ENCODE measurements at places on chromosomes 4 and X. TPM values are rescaled to one million over a fixed set of nuclear protein-coding genes. Genes with fewer than 3 reads are reported as not detected.

The ASB5 gene
- not detected for total RNA-seq

DNA sequence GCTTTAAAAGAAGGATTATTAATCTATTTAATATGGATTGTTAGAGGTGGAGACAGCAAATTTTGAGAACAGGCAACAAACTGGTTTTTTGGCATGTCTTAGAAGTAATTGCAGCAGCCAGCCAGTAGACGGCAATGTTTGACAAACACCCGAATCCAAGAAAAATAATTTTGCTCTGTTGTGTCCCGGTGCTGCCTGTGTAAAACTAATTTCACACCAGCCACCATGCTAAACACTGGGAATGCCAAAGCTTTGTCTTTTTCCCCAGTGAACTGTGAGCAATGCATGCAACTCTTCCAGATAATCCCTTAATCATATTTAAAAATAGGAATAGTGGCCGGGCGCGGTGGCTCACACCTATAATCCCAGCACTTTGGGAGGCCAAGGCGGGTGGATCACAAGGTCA lies 25.9 kb downstream of the SMIM31 start:
- DNase-seq, result peak; percentile 56

DNA sequence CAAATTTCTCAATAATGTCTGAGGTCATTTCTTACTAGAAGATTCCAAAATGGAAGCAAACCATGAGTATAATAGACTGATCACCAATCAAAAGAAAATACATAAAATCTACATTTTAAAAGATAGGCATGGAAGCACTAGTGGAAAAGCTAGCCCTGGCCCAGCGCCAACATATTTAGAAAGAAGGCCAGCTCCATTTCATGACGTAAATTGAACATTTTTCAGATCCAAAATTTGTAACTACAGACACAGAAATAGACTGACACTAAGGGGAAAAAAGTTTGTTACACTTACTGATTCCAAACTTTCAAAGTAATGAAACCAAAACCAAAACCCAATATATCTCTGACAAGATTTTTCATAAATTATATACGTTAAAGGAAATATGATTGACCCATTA lies 117.7 kb downstream of the ADAMTS3 start:
- DNase-seq, result no peak

GRCh38 chr4:38144031-38144430 lies 183.8 kb downstream of the PTTG2 start:
- no peak for DNase-seq

DNA sequence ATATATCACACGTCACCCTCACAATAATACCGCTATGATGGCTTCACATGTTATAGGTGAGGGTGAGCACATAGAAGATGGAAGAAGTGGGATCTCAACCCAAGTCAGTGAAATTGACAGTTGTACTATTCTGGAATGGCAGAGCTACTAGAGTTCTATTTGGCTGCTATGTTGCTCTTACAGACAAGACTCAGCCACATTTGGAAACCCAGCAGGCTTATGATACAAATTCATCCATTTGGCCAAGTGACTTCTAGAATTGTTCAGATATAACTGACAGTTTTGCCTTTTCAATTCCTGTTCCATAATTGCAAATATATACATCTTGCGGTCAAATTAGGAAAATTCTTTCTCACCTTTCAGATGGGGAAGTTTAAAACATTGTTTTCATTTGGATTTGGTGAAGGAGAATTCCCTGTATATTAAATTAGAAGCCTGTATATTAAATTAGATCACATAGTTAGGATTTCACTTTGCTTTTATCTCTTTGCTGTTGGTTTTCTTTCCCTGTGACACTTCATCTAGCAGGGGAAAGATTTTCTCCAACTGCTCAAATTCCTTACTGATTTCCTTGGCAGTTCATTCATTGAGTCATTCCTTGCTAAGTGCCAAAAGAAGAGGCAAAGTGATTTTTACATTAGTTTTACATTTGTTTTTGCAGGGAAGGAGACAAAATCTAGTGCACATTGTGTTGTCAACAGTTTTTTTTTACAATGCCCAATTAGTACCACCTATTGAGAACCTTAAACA lies 120.6 kb upstream of the TBC1D9 start:
- no peak for DNase-seq

DNA sequence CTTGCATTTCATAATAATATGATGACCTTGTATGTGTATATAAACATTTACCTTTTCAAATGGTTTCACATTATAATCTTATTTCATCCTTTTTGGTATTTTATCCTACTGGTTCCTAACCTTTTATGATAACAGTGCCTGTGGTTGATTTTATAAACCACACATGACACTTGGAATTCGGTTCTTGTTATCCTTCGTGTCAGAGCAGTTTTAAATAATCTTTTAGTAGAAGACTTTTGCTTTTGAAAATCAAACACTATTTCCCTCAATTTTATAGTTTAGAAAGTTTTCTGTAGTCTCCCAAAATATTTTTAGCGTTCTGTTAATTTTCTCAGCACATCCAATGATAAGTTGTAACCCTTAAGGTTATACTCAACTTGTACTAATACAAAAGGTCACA lies 676.8 kb downstream of the RAPGEF2 start:
- DNase-seq, result no peak

- DNase-seq, result no peak
Observed at GRCh38 chrX:123181233-123181914, 2.7 kb upstream of the GRIA3 start.

DNA sequence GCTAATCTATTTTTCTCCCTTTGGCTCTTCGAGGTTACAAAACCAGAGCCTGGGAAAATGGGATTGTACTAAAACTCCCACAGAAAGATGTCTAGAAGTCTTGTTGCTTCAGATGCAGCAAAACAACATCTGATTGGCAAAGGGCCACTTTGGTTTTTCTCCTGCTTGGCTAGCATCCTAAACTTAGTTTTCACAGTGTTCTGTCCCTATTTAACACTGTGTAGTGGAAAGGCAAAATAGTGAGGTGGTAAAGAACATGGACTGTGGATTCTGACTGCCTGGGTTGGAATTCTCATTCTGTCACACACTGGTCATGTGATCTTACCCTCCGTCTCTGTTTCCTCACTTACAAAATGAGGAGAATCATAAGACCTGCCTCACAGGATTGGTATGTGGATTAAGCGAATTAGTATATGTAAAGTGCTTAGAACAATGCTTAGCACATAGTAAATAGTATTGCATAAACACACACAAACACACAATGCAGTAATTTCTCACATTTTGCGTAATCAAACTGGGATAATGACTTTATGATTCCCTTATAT lies 23.5 kb downstream of the TIGD2 start:
- peak; percentile 22 for DNase-seq

GRCh38 chr4:153651116-153651515 lies 33.0 kb upstream of the TLR2 start:
- DNase-seq, result peak; percentile 20

DNA sequence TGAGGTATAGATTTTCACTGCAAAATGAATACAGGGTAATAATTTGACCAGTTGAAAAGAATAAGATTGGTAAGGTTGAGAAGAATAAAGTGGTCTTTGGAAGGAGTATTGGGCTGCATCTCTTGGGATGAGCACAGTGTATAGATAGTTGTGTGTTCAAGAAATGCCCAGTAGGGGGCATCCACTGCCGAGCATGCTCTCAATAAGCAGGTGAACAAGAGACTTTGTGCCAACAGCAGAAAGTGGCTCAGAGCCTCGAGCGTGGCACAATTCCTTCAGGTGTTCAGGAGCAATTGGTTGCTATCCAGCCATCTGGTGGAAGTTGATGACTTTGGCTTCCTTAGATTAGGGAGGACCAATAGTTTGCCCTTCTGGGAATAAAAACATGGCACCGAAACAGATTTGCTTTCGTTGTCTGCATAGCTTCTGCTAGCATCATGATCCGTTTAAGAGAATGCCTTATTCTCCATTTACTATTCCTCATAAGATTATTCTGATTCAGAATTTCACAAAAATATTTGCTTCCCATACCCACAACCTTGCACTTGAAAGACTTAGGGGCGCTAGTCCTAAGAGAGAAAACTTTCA lies 258.1 kb upstream of the NEIL3 start:
- peak; percentile 63 for DNase-seq

DNA sequence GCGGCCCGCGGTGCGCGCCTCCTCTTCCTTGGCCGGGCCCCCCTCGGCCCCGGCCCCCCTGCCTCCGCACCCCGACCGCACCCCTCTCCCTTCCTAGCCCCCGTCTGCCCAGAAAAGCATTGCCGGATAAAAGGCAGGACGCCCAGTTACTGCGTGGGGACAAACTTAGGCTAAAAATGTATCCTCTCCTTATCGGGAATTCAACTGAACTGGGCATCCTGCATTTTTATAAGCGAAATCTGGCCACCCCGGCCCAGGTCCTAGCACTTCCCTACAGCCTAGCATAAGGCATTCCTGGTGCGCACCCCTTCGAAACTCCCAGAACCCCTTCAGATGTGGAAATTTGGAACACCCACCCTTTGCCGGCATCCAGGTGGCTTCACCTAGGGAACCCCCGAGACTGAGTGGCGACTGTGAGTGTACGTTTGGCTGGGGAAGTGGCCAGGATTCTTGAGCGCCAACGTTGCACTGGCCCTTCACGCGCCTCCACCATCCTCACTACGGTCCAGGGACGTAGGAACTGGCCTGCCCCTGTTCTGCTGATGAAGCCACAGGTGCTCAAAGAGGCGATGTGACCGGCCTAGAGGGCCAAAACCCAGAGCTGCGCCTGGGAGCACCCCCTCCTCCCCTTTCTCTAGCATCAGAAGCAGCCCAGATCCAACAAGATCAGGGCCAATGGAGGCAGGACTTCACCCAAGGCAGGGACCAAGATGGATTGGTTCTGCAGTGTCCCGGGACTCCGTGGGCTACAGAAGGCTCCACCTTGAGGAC lies 5.7 kb upstream of the RNF4 start:
- DNase-seq, result no peak

DNA sequence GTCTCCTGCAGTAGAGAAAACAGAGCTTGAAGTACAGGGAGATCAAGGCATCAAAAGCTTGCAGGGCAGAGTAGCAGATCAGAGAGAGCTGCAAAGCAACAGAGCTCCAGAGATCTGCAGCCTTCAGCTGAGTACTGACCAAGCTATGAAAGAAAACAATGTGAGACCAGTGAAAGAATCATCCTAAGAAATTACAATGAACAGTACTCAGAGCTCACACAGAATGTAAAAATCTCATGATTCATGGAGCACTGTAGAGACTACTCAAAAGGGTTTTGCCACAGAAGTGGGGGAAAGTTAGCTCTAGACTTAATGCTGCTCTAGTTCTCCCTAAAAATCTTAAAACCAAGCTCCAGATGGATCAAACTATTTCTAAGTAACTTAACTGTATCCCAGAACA lies 80.0 kb upstream of the MAB21L2 start:
- DNase-seq, result no peak

- DNase-seq, result no peak
Observed at GRCh38 chr4:178633263-178633662, 1191.0 kb upstream of the AGA start.

DNA sequence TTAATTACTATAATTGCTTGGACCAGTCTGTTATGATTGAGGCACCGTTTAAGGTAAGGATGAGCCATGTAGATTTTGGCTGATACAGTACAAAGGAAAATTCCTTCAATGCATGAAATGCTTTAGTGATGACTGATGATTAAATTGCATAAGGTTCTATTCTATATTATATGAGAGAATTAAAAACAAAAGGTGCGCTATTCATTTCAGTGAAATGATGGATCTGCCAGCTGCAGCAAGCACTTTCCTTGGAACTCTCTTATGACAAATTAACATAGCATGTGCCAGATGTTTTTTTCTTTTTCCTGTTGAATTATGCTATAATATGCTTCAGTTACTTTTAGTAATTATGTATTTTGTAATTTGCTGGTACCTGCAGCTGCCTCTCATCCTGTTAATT lies 98.5 kb downstream of the JADE1 start:
- no peak for DNase-seq
